ENCODE measurements at places on chromosomes 1 and 21. TPM values are rescaled to one million over a fixed set of nuclear protein-coding genes. Genes with fewer than 3 reads are reported as not detected.
A peak's percentile ranks its signal among the peaks of the same experiment; 100 is the strongest.

- peak overlapping the region; percentile 66 for H3K27ac ChIP-seq
- peaks cover 15% of the 10 kb centered on the region for H3K4me1 ChIP-seq
- H3K27me3 ChIP-seq: no peaks in the 10 kb centered on the region
- peak overlapping the region; percentile 63 for H3K4me3 ChIP-seq
Measured at GRCh38 chr1:91499904-91500755, 521 bp upstream of the CDC7 start.

- H3K4me3 ChIP-seq: no peak overlapping the region
- H3K4me1 ChIP-seq: peaks cover 57% of the 10 kb centered on the region
- H3K36me3 ChIP-seq: no peaks in the 10 kb centered on the region
- no peaks in the 10 kb centered on the region for H3K27me3 ChIP-seq
Measured at GRCh38 chr1:159825564-159825963, 1.1 kb upstream of the SLAMF8 start.

GRCh38 chr1:247288341-247288740, 32.5 kb downstream of the VN1R5 start:
- H3K4me1 ChIP-seq: no peaks in the 10 kb centered on the region
- H3K27ac ChIP-seq: no peak overlapping the region
- H3K36me3 ChIP-seq: no peaks in the 10 kb centered on the region
- no peak overlapping the region for H3K4me3 ChIP-seq
- no peaks in the 10 kb centered on the region for H3K27me3 ChIP-seq

DNA sequence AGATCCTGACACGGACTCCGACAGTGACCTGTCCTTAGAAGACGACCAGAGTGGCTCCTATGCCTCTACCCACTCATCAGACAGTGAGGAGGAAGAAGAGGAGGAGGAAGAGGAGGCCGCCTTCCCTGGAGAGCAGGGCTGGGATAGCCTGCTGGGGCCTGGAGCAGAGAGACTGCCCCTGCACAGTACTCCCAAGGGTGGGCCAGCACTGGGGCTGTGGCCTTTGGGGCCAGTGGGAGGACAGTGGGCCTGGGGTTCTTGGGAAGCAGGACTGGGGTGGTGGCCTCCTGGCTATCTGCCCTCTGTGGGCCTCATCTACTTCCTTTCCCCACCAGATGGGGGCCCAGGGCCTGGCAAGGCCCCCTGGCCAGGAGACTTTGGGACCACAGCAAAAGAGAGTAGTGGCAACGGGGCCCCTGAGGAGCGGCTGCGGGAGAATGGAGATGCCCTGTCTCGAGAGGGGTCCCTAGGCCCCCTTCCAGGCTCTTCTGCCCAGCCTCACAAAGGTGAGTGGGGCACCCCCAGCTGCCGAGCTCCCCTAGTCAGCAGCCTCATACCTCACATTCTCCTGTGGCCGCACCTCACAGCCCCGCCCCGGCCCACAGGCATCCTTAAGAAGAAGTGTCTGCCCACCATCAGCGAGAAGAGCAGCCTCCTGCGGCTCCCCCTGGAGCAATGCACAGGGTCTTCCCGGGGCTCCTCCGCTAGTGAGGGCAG, 10.0 kb downstream of the PSRC1 start:
- H3K36me3 ChIP-seq: no peaks in the 10 kb centered on the region
- DNase-seq: peak; percentile 65
- H3K27ac ChIP-seq: peak overlapping the region; percentile 73

DNA sequence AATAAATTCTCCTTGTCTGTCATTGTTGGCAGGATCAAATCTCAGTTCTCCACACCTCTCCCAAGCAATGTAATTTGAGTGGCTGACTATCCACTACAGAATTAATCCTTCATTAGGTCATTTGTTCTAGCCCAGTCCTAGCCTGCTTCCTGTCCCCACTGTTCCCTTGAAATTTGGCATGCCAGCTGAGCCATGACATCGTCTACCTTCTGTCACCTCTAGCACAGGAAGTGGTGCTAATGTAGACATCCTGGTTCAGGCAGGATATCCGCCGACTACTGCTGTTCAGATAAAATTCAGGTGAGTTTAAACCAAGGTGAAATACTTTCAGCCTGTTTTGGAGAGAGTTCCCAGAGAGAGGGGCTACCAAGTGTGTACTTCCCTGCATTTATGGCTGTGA, 5.9 kb downstream of the CHRM3 start:
- peaks cover 18% of the 10 kb centered on the region for H3K27me3 ChIP-seq
- H3K36me3 ChIP-seq: no peaks in the 10 kb centered on the region
- DNase-seq: no peak
- H3K4me3 ChIP-seq: no peak overlapping the region
- H3K4me1 ChIP-seq: peaks cover 14% of the 10 kb centered on the region

- peaks cover 28% of the 10 kb centered on the region for H3K4me1 ChIP-seq
- DNase-seq: no peak
- H3K36me3 ChIP-seq: no peaks in the 10 kb centered on the region
- no peak overlapping the region for H3K27ac ChIP-seq
Measured at GRCh38 chr1:244304656-244305055, 147.1 kb downstream of the ADSS2 start.

DNA sequence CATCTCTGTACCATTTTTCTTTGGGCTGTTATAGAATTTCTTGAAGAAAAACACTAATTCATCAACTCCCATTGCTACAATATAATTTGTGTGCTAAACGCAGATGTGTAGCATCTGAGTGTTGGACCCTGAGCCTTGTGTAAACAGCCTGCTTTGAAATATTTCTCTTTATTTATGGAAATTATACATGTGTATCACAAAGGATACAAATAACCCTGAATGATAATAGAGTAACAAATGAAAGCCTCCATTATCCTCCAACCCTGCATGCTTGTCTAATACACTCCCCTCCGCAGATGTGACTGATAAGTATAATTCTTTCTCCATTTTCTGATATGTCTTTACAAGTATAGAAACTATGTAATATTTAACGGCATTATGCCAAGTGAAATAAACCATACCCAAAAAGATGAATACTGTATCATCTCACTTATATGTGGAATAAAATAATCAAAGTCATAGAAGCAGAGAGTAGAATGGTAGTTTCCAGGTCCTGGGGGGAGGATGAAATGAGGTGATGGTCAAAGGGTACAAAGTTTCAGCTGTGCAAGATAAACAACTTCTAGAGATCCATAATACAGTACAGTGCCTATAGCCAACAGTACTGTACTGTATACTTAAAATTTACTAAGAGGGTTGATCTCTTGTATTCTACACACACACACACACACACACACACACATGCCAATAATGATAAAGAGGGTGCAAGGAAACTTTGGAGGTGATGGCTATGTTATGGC, 2.8 kb upstream of the ADAM30 start:
- no peak overlapping the region for H3K4me3 ChIP-seq
- H3K27me3 ChIP-seq: no peaks in the 10 kb centered on the region
- H3K36me3 ChIP-seq: no peaks in the 10 kb centered on the region
- H3K4me1 ChIP-seq: no peaks in the 10 kb centered on the region

DNA sequence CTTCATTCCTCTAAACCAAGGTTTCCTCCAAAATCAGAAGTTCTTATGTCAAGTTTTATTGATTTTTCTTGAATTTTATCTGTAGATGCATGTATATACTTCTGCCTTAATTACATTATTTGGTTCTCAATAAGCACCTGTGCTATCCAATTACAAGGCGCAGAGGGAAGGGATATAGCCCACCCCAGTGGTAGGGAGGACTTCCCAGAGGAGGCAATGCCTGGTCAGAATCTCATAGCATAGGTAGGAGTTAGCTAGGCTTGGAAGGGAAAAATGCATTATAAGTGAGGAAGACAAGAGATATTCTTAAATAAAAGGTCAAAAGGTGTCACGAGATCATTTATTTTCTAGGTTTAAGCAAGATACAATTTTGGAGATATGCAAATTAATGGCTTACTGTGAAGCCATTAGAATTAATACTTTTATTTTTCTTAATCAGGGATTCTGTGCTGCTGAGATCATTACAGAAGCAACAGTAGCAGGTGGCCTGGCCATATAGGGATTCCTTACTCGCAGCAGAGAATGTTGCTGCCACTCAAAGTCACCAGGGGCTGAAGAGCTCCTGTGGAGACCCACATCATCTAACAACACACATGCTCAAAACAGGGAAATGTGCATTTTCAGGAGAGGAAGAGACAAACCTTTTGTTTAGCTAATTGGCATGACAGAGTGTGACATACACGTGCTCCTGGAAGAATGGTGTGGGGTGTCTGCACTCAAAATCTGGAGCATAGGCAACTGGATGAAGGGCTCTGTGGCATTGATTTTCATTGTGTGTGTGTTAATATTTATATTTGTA, 178.3 kb downstream of the ATG4C start:
- H3K27ac ChIP-seq: no peak overlapping the region
- no peaks in the 10 kb centered on the region for H3K36me3 ChIP-seq
- DNase-seq: no peak
- H3K4me3 ChIP-seq: no peak overlapping the region

DNA sequence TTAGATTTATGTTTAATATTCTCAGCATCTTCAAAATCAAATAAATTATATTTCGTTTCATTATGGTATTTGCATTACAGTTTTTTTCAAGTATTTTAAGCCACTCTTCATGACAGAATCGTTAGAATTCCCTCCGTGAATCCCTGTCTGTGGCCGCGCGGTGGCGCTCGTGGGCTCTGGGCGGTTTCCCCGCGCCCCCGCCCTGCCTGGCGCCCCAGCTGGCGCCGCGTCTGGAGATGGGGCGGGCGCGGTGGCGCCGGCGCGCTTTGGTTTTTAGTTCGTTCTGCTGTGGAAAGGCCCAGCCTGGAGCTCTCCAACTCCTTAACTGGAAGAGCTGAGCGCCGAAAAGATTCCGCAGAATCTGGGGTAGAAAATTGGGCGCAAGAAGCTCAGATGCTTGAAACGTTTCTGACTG, 25.7 kb downstream of the PRMT2 start:
- H3K4me1 ChIP-seq: peaks cover 5% of the 10 kb centered on the region
- peak; percentile 76 for DNase-seq
- H3K4me3 ChIP-seq: peak overlapping the region; percentile 39
- H3K36me3 ChIP-seq: peaks cover 56% of the 10 kb centered on the region
- H3K27me3 ChIP-seq: no peaks in the 10 kb centered on the region
- H3K27ac ChIP-seq: no peak overlapping the region

- no peaks in the 10 kb centered on the region for H3K36me3 ChIP-seq
- no peaks in the 10 kb centered on the region for H3K27me3 ChIP-seq
- no peak overlapping the region for H3K4me3 ChIP-seq
- no peak for DNase-seq
- H3K27ac ChIP-seq: no peak overlapping the region
- H3K4me1 ChIP-seq: no peaks in the 10 kb centered on the region
Measured at GRCh38 chr1:83813576-83813975, 185.4 kb downstream of the TTLL7 start.

- no peaks in the 10 kb centered on the region for H3K4me1 ChIP-seq
- no peaks in the 10 kb centered on the region for H3K36me3 ChIP-seq
- H3K27ac ChIP-seq: no peak overlapping the region
- H3K27me3 ChIP-seq: no peaks in the 10 kb centered on the region
- no peak overlapping the region for H3K4me3 ChIP-seq
- no peak for DNase-seq
Measured at GRCh38 chr1:212201461-212201860, 83.7 kb upstream of the PPP2R5A start.

DNA sequence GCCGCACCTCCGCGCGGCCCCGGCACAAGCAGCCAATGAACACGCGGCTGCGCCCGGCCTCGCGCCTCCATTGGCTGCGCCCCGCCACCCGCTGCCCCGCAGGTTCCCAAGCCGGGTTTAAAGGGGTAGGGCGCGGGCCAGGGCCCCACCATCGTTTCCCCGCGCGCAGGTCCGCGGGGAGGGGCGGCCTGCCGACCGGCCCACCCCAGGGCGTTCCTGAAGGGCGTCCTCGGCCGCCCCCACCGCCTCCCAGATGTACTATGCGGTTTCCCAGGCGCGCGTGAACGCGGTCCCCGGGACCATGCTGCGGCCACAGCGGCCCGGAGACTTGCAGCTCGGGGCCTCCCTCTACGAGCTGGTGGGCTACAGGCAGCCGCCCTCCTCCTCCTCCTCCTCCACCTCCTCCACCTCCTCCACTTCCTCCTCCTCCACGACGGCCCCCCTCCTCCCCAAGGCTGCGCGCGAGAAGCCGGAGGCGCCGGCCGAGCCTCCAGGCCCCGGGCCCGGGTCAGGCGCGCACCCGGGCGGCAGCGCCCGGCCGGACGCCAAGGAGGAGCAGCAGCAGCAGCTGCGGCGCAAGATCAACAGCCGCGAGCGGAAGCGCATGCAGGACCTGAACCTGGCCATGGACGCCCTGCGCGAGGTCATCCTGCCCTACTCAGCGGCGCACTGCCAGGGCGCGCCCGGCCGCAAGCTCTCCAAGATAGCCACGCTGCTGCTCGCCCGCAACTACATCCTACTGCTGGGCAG, at the start of gene OLIG1:
Gene OLIG1 (plus strand): TSS at position 148 of the 750 bp plus-strand sequence. CDS start 106 bp downstream, at position 254.
- peaks cover 25% of the 10 kb centered on the region for H3K4me1 ChIP-seq
- peak; percentile 73 for DNase-seq

DNA sequence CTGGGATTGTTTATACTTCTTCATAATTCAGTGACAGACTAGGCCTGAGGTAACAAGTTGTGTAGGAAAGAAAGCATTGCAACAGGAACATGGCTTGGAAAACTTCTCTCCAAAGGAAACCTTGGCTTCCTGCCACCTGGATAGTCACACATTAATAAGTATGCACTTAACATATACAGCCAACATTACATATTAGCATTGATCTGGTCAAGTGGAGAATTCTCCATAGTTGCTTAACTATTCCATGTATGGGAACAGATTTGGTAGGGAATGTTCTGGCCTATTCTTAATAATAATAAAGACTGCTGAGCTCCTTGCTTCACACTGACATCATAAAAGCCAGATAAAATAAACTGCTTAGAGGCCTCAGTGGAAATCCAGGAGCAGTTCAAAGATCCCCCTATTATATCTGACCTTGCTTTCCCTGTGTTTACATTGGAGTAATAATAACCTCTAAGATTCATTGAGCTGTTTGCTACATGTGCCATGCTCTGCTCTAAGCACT, 27.2 kb upstream of the NFIA start:
- peaks cover 56% of the 10 kb centered on the region for H3K4me1 ChIP-seq
- no peaks in the 10 kb centered on the region for H3K27me3 ChIP-seq
- no peaks in the 10 kb centered on the region for H3K36me3 ChIP-seq
- DNase-seq: no peak
- H3K4me3 ChIP-seq: no peak overlapping the region

DNA sequence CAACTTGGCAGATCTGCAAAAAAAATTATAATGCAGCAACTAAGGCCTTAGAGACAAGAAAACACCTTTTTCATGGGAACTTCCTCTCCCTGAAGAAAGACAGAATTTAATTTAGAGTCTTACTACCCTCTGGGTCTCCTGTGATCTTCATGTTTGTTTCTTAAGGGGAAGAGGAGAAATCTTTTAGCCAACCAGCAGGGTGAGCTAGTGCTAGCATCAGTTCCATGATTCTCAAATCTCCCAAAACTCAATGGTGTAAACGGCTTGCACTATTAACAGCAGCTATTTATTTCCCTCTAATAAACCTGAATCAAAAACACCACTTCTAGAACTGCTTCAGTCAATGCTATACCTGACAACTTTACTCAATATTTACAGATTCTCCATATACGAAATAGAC, 3.8 kb downstream of the ZNF644 start:
- no peaks in the 10 kb centered on the region for H3K27me3 ChIP-seq
- H3K4me1 ChIP-seq: peaks cover 66% of the 10 kb centered on the region
- DNase-seq: no peak
- H3K36me3 ChIP-seq: no peaks in the 10 kb centered on the region

The GJB4 gene
- 0.12 TPM for total RNA-seq
